ENCODE measurements at places on chromosomes 7 and 10.
A peak's percentile ranks its signal among the peaks of the same experiment; 100 is the strongest.

DNA sequence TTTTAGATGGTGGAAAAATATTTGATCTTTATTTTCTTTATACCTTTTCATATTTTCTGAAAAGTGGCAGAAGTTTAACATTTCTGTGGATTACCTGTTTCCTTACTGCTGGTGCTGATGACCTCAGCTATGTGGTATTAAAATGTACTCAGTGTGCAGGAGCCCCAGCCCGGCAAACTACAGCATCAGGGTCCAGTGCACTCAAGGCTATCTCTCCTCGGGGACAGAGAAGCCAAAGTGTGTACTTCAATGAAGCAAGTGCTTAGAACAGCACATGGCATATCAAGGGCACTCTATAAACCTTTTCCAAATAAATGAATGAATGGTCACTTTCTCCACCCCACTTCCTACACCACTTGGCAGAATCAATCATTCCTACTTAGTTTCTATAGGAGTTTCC is 111.8 kb downstream of the HIP1 start:
- no peak for DNase-seq

- DNase-seq = no peak
Measured at GRCh38 chr7:10703981-10704380, 269.7 kb upstream of the PHF14 start.

DNA sequence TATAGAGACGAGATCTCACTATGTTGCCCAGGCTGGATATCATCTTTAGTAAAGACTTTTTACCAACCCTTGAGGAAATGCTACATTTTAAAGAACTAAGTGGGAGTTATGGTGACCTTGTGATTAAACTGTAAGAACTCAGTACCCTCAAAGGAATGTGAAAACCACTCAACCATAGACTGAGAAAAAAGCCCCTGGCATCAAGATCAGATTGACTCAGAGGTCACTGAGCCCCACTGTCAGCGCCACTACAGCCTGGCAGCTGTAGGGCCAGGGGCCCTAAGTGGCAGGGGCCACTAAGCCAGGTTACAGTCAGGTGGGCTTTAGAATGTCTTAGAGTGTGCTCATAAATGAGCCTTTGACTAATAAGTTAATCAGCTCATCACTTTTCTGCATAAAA is 55.9 kb downstream of the APBB1IP start:
- no peak for DNase-seq

DNA sequence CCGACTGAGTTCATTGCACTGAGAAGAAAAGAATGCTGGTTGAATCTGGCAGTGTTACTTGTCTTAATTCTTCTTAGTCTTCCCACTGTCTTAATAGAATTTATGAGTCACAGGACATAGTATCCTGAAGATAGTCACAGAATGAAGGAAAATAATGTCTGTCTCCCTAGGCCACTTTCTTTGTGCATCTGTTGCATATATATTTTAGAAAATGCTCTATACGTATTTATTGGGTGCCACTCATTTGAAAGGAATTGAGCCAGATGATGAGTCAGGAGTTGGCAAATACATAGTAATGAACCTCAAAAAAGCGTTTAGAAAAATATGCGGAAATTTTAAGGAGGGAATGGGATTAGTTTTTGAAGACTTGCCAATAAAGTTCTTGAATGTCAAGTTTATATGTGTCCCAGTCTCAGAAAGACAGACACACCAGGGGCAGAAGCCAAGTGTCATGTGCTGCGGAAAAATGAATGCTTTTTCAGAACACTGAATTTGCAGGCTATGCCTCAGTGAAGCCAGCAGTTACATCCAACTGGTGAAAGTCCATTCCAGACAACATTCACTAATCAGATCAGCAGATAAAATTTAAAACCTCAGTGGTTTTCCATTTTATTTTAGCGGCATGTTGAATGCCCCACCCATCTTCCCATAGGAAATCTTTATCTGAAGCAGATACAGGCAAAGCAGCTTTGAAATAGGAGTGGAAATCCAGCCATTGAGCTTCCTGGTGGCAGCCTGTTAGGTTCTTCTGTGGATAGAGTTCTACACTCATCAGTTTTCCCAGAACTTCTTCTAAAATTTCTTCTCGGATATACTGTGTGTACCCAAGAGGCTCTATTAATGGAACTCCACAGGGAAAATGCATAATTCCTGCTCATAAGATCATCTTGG is 308.4 kb downstream of the BICC1 start:
- DNase-seq = peak; percentile 93

GRCh38 chr7:83646027-83646426 is 2.9 kb downstream of the SEMA3E start:
- DNase-seq = no peak

DNA sequence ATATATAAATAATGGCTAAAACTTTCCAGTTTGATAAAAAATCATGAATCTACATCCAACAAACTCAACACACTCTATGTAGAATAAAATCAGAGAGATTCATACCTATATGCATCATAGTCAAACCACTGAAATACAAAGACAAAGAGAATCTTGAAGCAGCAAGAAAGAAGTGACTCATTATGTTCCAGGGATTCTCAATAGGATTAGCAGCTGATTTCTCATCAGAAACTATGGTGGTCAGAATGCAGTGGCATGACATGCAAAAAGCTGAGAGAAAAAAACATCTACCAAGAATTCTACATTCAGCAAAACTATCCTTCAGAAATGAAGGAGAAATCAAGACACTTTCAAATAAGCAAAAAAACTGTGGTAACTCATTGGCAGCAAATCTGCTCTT is 187.4 kb downstream of the RNLS start:
- no peak for DNase-seq

GRCh38 chr7:74502216-74502891 is 48.6 kb downstream of the GTF2IRD1 start:
- DNase-seq = no peak

GRCh38 chr7:98802781-98803110 is 67.1 kb downstream of the TMEM130 start:
- no peak for DNase-seq

DNA sequence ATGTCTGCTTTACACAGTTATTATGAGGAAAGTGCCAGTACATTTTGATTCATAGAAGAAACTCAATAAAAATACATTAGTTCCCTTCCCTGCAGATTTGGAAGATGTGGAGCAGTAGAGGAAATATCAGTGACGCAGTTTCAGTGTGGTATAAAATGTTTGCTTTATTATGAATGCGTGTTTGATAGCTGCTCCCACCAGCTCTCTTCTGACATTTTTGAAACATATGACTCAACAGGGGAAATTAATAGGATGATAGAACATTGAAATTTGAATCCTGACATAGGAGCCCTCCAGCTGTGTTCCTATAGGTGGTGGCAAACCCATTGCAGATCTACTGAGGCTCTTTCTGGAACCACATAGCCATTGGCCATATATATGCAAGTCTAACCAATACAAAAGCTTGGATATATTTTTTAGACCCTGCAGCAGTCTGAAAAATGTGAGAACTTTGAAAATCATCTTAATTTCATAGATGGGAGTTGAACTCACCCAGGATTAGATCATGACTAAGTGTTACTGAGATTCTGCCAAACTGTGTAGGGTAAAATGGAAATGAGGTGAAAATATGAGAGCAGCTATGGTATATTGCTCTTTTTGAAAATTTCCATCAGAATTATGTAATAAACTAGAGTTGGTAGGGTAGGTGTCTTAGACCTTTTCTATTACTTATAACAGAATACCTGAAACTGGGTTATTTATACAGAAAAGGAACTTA is 47.8 kb downstream of the BZW2 start:
- no peak for DNase-seq

All from EL (cell line).